ENCODE measurements at places on chromosomes 3 and 15.

DNA sequence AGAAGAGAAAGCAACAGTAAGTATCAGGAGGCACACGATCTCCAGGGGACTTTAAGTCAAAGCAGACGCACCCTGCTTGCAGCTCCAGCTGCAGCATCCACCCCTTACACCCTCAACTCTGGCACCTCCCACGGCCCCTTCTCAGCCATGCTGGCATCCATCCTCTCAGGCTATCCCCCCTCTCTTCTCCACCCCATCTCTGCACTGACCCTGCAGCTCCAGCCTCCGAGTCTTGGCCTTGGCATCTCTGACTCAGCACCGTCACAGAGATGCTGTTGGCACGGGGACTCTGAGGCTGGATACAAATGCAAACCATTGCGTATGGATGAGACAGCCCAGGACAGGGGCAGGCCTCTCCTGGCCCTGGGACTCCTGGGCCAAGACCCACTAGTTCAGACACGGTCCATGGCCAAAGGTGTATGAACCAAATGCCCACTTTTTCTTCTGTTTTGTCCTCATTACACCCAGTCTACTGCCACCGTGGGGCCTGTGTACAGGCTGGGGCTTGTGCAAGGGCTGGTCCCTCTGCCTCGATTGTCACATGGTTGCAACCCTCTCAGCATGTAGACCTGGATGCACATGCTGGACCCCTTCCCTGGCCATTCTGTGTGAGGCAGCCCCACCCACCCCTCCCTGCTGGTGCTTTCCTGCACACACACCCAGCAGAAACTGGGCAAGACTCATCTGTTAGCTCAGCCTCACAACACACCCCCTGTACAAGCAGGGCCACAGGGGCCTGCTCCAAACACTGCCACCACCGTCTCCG, 18.7 kb upstream of the ZXDC start:
- no peak for DNase-seq

DNA sequence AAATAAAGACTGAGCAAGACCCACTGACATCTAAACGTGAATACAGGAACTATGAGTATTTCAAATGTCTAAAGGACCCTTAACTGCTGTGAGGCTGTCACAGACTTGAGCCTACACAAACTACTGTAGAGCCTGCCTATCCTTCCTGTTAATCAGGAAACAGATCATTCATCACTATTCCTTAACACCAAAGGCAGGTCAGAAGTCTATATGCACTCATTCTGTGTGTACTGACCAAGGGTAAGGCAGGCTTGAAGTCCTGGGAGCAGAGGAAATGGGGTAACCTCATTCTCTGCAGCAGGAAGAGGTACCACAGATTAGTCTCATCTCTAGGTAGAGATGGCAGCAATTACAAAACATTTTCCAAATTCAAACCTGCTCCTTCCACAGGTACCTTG, 30.7 kb downstream of the NPTN start:
- DNase-seq = no peak

DNA sequence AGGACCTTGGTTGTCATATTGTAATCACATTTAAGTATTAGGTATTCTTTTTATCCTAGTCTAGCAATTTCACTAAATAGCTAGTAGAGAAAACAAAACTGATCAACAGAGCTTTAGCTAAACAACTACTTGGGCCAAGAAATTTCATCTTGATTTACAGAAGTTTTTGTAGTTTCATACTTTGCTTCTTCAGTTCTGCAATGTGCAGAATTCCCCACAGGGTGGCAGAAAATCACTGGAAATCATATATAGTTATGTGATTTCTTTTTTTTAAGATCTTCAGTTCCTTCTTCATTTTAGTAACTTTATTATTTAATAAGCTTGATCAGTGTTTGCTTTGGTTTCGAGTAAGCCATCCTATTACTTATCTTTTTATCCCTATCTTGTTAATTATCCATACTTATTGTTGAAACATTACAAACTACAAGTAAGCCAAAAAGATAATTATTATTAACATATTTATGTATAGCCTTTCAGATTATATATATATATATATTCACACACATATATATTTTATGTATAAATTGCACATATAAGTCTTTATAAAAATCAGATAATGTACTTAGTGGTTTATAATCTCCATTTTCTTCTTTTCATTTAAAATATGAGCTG, 2.2 kb upstream of the BNIP2 start:
- no peak for DNase-seq

- DNase-seq = no peak
Measured at GRCh38 chr3:141411251-141411771, 43.0 kb downstream of the ZBTB38 start.

DNA sequence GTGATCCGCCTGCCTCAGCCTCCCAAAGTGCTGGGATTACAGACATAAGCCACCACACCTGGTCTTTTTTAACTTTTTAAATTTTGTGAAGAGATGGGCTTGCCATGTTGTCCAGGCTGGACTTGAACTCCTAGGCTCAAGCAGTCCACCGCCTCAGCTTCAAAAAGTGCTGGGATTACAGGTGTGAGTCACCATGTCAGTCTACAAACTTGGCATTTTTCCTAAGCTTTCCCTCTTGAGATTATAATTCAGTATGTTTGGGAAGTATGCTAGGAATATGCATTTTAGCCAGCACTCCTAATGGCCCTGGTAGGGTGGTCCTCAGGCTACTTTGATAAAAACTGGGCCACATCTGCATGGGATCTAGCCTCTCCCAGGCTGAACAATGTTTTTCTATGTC, 4.4 kb downstream of the WDR73 start:
- DNase-seq = no peak

DNA sequence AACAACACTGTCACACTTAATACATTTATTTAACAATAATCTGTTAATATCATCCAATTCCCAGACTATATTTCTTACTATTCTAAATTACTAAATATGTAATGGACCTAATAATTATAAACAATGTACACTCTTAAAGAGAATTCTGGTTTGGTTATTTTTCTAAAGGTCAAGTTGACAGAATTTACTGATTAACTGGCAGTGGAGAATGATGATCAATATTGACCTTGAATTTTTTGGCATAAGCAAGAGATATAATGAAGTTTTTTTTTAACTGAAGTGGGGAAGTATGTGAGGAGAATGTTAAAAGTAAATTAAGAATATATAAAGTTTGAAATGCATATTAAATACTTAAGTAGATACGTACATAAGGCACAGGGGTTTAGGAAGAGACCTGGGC, 33.8 kb downstream of the BCHE start:
- DNase-seq = no peak

GRCh38 chr3:10309736-10310135, 11.2 kb downstream of the SEC13 start:
- DNase-seq = no peak

- no peak for DNase-seq
Measured at GRCh38 chr3:11306817-11307589, 34.8 kb downstream of the ATG7 start.

- no peak for DNase-seq
Measured at GRCh38 chr3:59189526-59189925, 139.7 kb upstream of the CFAP20DC start.

DNA sequence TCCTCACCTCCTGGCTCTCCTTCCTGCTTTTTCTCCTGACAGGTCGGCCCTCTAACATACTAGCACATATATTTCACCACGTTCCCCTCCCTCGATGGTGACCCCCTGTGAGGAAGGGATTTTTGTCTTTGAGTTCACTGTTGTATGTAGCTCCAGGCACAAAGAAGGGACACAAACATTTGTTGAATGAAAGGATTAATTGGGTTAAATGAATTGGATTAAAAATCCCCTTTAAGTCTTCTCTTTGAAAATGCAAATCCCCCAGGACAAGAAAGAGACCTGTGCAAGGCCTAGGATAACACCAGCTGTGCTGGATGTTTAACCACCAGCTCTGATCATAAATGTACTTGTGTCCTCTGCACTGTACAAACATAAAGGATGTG, 3.3 kb downstream of the CALML4 start:
- DNase-seq = no peak

DNA sequence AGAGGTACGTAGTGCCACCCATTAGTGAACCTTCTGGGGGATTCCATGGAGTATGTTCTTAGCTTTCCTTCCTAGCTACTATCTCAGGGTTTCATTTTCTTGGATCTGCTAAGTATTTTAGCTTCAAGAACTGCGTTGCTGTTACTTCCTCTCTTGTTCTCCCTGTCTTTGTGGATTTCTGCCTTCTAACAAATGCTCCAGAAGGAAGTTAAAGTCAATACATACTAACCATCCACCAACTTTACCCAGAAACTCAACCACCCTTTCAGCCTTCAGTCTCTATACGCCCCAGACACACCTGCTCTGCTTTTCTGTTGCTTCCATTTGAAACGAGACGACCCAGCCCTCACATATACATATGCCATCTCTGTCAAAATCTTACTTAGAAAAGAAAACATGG, 2.4 kb upstream of the KLF13 start:
- DNase-seq = no peak

DNA sequence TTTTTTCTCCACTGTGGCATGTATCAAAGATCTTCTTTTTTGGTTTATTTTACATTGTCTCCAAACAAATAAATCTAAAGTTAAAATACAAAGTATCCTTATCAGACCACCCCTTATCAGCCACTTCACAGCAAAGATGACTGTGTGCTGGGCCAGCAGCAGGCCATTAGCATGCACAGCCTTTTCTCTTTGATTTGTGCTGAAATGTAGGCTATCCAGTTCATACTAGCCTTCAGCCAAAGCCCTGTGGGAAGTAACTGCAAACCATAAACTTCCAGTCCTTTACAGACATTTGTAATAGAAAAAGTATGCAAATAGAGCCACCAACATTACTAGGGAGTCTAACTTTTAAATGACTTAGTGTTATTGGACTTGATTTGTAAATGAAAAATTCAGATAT, 816.3 kb downstream of the FHIT start:
- DNase-seq = no peak

Measured in BJ (cell line).